ENCODE measurements at places on chromosomes 4 and X. TPM values are rescaled to one million over a fixed set of nuclear protein-coding genes. Genes with fewer than 3 reads are reported as not detected.

GRCh38 chrX:30489323-30489722 is 88.2 kb downstream of the TASL start:
- no peak for DNase-seq

GRCh38 chrX:100643212-100643611 is 787 bp upstream of the SRPX2 start:
- no peak for DNase-seq

DNA sequence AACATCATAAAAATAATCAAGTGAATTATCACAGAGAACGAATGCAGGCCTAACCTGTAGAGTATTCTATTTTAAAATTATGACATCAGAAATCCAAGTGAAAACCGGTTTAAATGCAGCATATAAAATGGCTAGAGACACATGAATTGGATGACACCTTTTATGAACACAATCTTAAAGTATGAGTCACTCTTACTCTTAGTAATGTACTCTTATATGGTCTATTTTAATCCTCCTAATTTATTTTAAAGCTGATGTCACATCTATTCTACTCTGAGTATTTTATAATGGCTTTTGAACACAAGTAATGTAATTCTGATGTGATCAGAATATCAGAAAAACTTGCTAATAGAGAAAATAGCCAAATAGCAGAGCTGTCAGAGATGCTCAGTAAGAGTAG is 161.4 kb upstream of the RADX start:
- DNase-seq = no peak

DNA sequence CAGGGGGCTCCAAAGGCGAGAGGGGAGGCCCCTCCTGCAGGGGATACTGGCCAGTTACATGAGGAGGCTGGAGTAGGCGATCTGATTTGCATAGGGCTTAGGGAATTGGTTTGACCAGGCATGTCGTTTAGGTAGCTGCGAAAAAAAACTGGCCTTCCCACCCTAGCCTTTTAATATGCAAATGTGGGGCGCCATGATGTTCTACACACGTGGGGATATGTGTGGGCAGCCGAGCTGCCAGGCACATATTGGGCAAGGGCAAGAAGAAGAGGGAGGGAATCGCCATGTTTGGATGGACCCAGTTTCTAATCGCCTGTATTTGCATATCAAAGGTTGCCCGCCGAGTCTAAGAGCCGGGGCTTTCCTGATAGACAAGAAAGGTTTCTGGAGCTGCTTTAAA is 121.3 kb downstream of the PRKX start:
- no peak for DNase-seq

GRCh38 chr4:24584211-24584850 is at the start of gene DHX15:
DHX15 (minus strand) TSS chr4:24584554; CDS start chr4:24584393, 161 bp downstream.
- peak; percentile 96 for DNase-seq

DNA sequence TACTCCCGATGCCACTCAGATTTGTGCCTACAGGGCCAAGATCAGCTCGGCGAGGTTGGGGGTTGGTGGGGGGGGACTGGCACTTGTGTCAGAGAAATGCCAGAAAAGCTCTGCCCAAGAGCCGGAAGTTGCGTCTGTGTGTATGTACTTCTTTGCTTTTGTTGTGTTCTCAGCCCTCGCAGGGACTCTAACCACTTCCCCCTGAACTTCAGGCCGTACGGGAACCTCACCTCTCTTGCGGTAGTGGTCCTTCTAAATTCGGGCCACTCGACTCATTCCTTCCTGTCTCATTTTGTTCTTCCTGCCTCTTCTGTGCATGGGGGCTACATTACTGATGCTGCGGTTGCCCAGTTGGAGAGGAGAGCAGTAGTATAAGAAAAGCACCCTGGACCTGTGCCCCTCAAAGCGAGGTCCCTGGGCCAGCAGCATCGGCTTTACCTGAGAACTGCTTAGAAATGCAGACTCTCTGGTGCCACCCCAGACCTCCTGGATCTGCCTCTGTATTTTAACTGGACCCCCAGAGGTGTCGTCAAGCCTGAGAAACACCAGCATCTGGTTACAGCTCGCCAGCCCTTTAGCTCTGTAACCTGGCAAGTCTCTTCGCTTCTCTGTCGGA is 146.3 kb upstream of the RPS6KA3 start:
- peak; percentile 68 for DNase-seq

- peak; percentile 53 for DNase-seq
Observed at GRCh38 chrX:19865567-19866363, 21.6 kb downstream of the SH3KBP1 start.

DNA sequence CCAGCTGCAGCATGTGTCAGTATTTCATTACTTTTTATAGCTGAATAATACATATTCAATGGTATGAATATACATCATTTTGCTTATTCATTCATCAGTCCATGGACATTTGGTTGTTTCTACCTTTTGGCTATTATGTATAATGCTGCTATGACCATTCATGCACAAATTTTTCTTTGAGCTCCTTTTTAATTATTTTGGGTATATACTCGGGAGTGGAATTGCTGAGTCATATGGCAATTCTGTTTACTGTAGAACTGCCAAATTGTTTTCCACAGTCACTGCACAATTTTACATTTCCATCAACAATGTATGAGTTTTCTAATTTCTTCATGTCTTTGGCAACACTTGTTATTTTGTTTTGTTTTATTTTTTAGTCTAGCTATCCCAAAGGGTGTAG is 405.9 kb upstream of the PITX2 start:
- DNase-seq = no peak

DNA sequence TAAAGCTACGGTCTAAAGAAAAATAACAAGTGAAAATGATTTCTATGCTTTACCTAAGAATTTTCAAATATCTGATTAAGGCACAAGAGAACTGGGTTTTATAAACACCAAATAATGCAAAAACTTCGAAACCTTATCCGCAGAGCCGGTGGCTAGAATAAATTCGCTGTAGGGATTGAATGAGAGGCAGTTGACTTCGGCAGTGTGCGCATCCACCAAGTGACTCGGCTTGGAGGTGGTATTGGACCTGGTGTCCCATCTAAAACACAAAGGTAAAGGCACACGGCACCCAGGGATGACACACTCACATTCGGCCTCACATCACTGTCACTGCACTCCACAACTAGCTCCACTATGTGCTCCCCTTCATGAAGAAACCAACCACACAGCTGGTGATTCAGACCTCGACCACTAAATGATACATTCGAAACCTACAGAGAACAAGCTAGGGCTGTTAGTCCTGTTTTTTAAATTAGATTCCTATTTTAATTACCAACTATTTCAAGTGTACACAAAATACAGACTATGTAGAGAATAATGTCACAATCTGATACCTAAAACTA is 17.5 kb downstream of the RBBP7 start:
- DNase-seq = no peak

- no peak for DNase-seq
Observed at GRCh38 chr4:137735561-137736104, 203.3 kb upstream of the PCDH18 start.

DNA sequence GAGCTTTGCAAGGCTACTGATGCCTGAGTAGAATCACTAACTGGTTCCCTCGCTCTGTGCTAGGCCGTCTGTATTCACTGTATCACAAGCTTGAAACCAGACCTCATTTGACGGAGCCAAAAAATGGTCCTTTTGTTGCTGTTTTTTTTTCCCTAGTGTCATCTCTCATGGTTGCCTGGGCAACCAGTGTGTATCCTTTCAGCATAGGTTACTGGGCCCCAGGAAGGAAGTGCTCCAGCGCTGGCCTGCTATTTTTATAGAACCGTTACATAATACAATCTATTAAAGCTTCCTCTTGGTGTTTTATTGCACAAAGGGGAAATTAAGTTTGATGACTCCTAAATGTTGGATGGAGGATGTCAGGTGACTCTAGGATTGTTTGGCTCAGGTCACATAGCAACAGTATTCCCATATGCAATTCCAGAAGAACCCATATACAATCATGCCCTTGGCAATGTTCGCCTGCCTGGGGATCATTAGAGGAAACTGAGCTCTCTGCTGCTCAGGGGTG is 220.4 kb downstream of the SPRY1 start:
- peak; percentile 84 for DNase-seq

DNA sequence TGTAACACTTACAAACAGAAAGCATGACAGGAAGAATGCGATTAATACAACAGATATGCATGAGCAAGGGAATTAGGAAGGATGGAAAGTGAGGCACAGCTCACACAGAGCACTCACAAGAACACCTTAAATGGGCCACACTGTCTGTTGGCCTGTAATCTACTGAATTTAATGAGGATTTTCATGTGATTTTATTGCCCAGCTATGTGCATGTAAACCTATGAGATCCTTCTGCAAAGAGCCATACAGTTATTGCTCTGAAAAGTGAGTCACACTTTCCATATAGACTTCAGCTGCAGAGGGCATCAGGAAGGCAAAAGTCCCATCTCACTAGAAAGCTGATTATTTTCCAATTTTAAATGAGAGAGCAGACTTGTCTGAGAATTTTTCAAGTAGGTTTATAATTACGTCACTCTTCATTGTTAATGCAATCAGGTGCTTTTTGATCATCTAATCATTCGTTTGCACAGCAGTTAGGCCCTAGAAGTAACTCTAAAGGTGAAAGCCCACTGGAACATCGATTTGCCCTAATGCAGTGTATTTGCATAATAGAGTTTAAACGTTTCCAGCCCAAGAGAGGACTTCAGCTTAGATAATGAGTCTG is 832.7 kb upstream of the INTU start:
- no peak for DNase-seq

DNA sequence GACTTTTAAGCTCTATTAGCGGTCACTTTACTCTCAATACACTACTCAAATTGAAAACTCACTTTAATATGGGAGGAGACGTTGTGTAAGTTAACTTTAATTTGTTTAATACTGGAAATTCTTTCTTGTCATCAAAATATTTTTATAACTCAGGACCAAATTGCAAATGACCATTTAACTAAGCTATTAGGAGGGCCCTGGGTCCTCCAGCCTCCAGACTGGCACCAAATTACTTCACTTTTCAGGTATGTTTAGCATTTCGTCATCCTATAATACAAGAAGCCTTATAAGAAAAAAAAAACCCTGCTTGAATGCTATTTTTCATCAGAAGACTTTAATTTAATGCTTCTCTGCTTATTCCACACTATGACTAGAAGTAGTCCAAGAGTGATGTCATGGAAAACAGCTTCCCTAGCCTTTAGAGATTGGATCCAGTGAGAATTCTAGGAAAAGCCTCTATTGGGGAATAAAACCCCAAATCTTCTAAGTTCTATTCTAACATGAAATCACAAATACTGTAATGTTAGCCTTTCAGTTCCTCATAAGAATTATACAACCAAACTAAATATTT is 6.6 kb downstream of the KLHL15 start:
- no peak for DNase-seq

DNA sequence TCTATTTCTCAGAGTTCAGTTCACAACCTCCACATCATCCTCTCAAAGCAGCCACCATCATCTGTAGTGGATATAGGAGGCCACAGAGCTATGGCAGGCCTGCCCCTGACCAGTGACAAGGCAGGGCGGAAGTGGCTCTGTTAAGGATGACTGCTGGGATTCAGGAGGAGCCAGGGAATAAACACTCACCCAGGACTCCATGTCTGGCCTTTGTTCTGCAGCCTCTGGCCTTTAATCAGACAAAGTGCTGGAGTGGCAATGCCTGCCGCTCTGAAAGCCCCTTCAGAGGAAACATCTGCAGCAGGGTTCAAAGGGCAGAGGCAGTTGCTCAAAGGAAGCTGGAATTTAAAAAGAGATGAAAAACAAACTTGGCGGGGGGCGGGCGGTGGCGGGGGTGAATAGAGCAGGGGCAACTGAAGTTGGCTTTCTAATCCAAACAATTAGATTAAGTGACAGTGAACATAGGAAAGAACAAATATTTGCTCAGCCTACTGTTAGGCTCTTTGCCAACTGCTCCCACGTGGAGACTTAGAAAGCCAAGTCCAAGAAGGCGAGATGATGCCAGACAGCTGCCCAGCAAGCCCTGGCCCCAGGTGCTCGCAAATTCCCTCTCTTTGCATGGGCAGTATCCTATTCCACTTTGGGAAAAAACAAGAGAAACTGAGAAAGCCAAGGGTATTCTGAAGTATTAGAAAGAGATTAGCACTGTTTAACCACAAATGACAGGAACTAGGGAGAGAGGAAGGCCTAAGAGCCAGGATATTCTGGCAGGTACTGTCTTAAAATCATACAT is 5.5 kb downstream of the MPP1 start:
- DNase-seq = no peak

DNA sequence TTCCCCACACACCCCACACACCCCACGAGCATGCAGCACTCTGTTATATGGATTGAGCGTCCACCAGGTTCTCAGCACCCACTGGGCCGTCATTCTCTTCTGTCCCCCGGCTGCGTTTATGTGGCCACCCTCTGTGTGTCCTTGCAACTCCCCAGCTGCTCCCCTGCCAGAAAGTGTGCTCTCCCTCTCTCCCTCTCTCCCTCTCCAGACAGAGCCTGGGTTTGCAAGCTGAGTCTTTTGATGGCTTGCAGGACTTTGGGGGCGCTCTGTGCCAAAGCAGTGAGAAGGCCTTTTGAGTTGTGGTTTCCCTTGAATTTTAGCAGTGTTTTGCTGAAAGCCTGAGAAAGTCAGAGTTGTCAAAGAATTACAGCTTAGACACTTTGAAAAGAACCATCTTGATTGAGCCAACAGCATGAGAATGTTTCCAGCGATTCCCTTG is 173.5 kb downstream of the DCLK2 start:
- DNase-seq = no peak

DNA sequence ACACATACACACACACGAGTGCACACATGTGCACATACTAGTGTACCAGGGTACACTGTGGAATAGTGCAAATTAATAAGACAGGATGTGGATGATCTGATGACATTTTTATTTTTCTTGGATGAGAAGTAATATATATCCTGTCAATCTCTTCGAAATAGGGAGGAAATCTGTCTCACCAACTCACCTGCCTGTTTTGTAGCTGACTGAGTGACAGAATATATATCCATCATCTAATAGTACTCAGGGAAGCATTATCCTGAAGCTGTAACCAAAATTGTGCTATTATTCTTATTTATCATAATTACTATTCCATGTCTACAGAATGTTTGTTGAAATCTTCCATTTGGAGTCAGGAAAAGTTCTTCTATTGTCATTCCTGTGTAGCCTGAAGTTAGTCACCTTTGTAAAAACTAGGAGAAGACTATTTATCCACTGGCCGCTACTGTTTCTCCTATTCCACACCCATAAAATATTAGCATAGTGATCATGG is 888.0 kb downstream of the TRAM1L1 start:
- DNase-seq = no peak

GRCh38 chr4:155877971-155878370 is 11.9 kb upstream of the ASIC5 start:
- DNase-seq = no peak

GRCh38 chr4:87848622-87849351 is 16.0 kb downstream of the MEPE start:
- peak; percentile 44 for DNase-seq

SCML2 gene
- total RNA-seq = 1.3 TPM

HTRA3 gene
- not detected for total RNA-seq

SHOX gene
- total RNA-seq = not detected

C4orf50 gene
- total RNA-seq = 0.02 TPM

MYOZ2 gene
- total RNA-seq = not detected

HTN3 gene
- total RNA-seq = not detected

POU3F4 gene
- not detected for total RNA-seq

MAGEA11 gene
- total RNA-seq = not detected
